ENCODE measurements at places on chromosomes 6 and 20. TPM values are rescaled to one million over a fixed set of nuclear protein-coding genes. Genes with fewer than 3 reads are reported as not detected.

GRCh38 chr6:169961772-169962561 is 210.5 kb downstream of the ERMARD start:
- peak; percentile 89 for DNase-seq

GRCh38 chr6:140845701-140846100 is 1287.0 kb upstream of the GJE1 start:
- no peak for DNase-seq

GRCh38 chr20:46282669-46283068 is 25.6 kb downstream of the CDH22 start:
- no peak for DNase-seq

GRCh38 chr6:126913651-126914050 is 204.8 kb upstream of the RSPO3 start:
- no peak for DNase-seq

GRCh38 chr20:61799928-61800327 is 265.8 kb downstream of the TAF4 start:
- no peak for DNase-seq

The ZNF165 gene
- 0.19 TPM for total RNA-seq

The HLA-DRB1 gene
- total RNA-seq: 133 TPM

The CNR1 gene
- 16.7 TPM for total RNA-seq

The UNC93A gene
- not detected for total RNA-seq
